ENCODE measurements at places on chromosomes 2 and 18.

GRCh38 chr2:67002618-67003371 lies 394.3 kb upstream of the ETAA1 start:
- no peaks in the 10 kb centered on the region for H3K27me3 ChIP-seq
- no peaks in the 10 kb centered on the region for H3K4me1 ChIP-seq
- H3K27ac ChIP-seq: no peak overlapping the region
- no peak for DNase-seq
- no peaks in the 10 kb centered on the region for H3K36me3 ChIP-seq

GRCh38 chr18:5195656-5196055 lies 1.4 kb downstream of the AKAIN1 start:
- H3K4me1 ChIP-seq: no peaks in the 10 kb centered on the region
- no peaks in the 10 kb centered on the region for H3K36me3 ChIP-seq
- no peak overlapping the region for H3K27ac ChIP-seq
- H3K4me3 ChIP-seq: no peak overlapping the region

DNA sequence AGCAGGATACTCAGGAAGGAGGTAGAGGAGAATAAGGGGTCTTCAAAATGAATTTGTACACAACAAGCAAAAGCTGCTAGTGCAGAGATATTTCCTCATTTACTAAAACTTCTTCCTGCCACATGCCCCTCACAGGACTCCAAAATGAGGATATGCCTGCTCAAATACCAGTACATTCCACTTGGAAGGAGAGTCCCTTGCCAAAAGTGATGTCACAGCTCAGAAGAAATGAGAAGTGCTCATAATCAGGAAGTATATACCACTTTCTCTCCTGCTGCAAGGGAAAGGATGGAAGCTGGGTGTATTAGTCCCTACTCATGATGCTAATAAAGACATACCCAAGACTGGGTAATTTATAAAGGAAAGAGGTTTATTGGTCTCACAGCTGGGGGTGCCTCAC lies 87.7 kb upstream of the FSHR start:
- DNase-seq: no peak
- no peak overlapping the region for H3K27ac ChIP-seq
- H3K27me3 ChIP-seq: no peaks in the 10 kb centered on the region
- H3K4me1 ChIP-seq: no peaks in the 10 kb centered on the region

DNA sequence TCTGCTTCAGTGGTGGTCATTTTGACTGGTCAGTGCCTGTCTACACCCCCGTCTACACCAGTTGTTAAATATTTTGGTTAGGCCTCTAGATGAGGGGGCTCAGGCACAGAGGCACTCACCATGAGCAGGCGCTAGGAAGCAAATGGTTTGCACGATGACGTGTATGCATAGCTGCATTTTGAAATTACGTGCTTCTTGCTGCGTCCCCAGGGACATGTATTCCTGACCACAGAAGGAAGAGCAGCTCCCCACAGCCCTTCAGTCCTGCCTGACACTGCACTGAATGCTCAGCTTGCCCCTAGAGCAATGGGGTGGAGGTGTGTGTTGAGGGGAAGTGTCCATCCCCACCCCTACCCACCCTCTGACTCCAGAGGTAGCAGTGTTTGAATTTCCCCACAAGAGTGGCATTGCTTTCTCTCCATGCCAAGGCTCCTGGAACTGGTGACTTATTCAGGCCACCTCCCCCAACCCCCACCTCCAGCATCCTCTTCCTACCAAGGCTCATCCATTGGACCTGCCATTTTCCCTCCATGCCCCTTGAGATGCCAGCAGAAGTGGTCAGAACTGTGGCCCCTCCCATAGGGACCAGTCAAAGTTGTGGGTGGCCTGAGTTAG lies 11.4 kb upstream of the ZAP70 start:
- H3K27ac ChIP-seq: no peak overlapping the region
- H3K36me3 ChIP-seq: peaks cover 11% of the 10 kb centered on the region
- DNase-seq: no peak

DNA sequence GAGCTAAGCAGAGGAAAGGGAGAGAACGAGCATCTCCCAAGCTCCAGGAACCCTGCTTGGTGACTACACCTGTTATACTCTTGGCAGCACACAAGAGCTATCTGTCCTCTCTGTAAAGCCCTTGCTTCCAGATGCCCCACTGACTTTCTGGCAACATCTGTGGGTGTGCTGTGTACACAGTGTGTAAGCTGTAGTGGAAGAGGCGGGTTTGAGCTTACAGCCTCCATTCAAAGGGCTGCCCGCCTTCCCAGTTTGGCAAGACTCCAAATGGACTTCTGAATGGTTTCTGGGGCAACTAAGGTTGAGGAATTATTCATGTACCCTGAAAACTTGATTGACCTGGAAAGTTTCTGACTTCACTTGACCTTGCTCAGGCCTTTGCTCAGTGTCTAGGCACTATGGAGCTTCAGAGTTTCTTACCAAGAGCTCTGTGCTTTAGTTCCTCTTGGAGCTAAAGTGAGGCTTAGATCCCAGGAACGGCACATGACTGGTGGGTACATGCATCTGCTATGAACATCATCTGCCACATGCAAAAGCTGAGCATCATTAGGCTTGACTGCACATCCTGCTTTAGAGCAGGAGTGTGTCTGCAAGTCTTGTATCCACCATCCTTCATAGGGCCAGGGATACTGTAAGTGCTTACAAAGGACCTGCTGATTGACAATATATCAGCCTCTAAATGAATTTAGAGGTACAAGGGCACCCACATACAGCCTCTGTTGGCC lies 290.9 kb upstream of the SIX2 start:
- no peak overlapping the region for H3K27ac ChIP-seq
- H3K36me3 ChIP-seq: no peaks in the 10 kb centered on the region
- H3K27me3 ChIP-seq: no peaks in the 10 kb centered on the region
- no peak for DNase-seq
- peaks cover 8% of the 10 kb centered on the region for H3K4me1 ChIP-seq

DNA sequence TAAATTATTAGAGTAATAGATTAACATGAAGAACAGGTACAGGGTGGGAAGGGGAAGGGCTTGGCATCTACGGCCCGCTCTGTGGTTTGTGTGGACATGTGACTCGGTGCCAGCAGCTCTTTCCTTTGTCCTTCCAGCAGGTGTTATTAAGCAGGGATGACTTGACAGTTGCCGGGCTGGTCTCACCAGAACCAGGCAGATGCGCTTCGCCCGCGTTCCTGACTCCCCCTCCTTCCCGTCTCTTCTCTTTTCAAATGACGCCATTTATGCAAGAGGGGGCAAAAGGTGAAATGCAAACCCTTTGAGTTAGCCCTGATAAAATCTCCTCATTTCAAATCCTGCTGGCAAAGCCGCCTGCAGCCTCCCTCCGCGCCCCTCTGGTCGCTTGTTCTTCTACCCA lies 38.9 kb upstream of the MGAT4A start:
- H3K36me3 ChIP-seq: no peaks in the 10 kb centered on the region
- no peak overlapping the region for H3K27ac ChIP-seq
- H3K4me3 ChIP-seq: no peak overlapping the region
- peaks cover 14% of the 10 kb centered on the region for H3K4me1 ChIP-seq
- H3K27me3 ChIP-seq: no peaks in the 10 kb centered on the region
- DNase-seq: no peak

- no peak overlapping the region for H3K4me3 ChIP-seq
- H3K36me3 ChIP-seq: no peaks in the 10 kb centered on the region
- no peaks in the 10 kb centered on the region for H3K27me3 ChIP-seq
- H3K4me1 ChIP-seq: peaks cover 50% of the 10 kb centered on the region
Observed at GRCh38 chr2:43519643-43520221, 76.1 kb downstream of the THADA start.

- no peak for DNase-seq
- H3K4me1 ChIP-seq: no peaks in the 10 kb centered on the region
- H3K4me3 ChIP-seq: no peak overlapping the region
- no peak overlapping the region for H3K27ac ChIP-seq
Observed at GRCh38 chr2:159635006-159635789, 18.9 kb upstream of the BAZ2B start.

- H3K4me1 ChIP-seq: peaks cover 11% of the 10 kb centered on the region
- no peaks in the 10 kb centered on the region for H3K36me3 ChIP-seq
- no peak overlapping the region for H3K4me3 ChIP-seq
- H3K27me3 ChIP-seq: no peaks in the 10 kb centered on the region
- no peak for DNase-seq
Observed at GRCh38 chr2:119435081-119435952, 3.7 kb downstream of the TMEM37 start.

- DNase-seq: no peak
- no peaks in the 10 kb centered on the region for H3K36me3 ChIP-seq
- H3K4me3 ChIP-seq: no peak overlapping the region
- no peaks in the 10 kb centered on the region for H3K4me1 ChIP-seq
- no peaks in the 10 kb centered on the region for H3K27me3 ChIP-seq
- no peak overlapping the region for H3K27ac ChIP-seq
Observed at GRCh38 chr2:96970248-96970875, 16.0 kb downstream of the FAM178B start.

GRCh38 chr2:176142281-176142680 lies 9.1 kb upstream of the HOXD4 start:
- peaks cover 12% of the 10 kb centered on the region for H3K27me3 ChIP-seq
- no peak for DNase-seq
- no peaks in the 10 kb centered on the region for H3K36me3 ChIP-seq
- H3K4me1 ChIP-seq: no peaks in the 10 kb centered on the region
- no peak overlapping the region for H3K4me3 ChIP-seq

DNA sequence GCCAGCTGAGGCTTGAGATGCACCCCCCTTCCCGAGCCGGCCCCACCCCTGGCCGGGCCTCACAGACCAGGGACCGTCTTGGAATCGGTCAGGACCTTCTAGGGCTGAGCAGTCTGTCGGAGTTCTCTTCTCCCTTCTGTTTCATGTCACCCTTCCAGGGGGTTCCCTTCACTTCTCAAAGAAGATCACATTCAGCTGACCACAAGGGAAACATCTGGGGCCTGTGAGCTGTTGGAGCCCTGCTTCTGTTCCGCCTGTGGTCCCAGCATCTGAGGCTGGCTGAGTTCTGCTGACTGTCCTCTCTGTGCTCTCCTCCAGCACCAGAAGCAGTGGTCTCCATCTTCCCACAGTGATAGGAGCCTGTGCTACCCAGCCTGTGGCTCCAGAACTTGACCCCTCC lies 106.5 kb downstream of the SEPTIN10 start:
- H3K27ac ChIP-seq: no peak overlapping the region
- H3K4me3 ChIP-seq: no peak overlapping the region
- no peak for DNase-seq
- no peaks in the 10 kb centered on the region for H3K27me3 ChIP-seq
- H3K36me3 ChIP-seq: peaks cover 22% of the 10 kb centered on the region
- H3K4me1 ChIP-seq: peaks cover 7% of the 10 kb centered on the region

DNA sequence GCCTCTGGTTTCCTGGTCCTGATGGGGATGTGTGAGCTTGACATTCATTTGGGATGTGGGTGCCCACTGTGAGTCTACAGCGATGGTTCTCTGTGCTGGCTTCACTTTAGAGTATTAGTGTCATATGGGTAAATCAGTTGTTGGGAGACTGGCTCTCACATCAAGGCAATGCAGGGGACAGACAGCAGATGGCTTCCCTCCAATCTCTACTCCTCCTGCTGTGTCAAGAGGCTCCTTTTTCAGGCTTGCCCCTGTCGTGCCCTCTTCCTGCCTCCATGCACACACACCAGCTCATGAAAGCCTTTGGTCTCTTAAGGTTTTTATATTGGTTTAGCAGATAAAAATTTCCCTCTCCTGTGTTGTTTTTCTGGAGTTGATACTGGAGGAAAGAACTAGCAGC lies 315.6 kb downstream of the RDH14 start:
- no peak overlapping the region for H3K4me3 ChIP-seq
- H3K4me1 ChIP-seq: no peaks in the 10 kb centered on the region
- no peaks in the 10 kb centered on the region for H3K27me3 ChIP-seq
- no peaks in the 10 kb centered on the region for H3K36me3 ChIP-seq
- H3K27ac ChIP-seq: no peak overlapping the region

DNA sequence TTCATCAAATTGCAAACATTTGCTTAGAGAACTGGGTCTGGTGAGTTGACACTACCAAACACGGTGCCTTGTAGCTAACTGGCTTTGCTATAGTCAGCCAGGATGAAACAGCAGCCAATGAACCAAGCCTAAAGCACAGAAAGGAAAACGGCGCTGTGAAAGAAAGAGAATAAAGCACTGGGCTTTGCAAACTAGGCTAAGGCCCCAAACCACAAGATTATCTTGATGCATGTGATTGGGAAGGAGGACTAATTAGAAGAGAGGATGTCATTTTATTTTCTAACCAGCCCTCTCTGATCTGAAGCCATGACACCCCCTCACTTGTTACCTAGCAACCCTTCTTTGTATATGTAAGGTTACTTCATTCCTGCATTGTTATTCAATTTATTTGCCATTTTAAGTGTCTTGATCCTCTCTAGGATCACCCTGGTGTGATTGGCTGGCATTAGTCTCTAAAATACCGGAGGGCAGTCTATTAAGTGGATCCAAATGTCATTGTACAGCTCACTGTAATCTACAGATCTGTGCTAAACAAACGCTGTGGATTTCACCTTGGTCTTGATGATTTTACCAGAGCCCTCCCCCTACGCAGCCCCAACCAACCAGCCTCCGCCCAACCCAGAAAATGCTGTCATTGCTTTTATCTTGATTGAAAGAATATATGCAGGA lies 395.4 kb upstream of the ACVR2A start:
- H3K4me1 ChIP-seq: no peaks in the 10 kb centered on the region
- no peaks in the 10 kb centered on the region for H3K36me3 ChIP-seq
- no peak overlapping the region for H3K4me3 ChIP-seq

GRCh38 chr2:26401739-26402541 lies at the start of gene DRC1:
TSS of gene DRC1 (plus strand) at chr2:26401920. CDS start at chr2:26401990, 70 bp downstream.
- H3K27ac ChIP-seq: no peak within 1 kb of the TSS
- peaks cover 7% of the 10 kb centered on the region for H3K4me1 ChIP-seq
- peak within 1 kb of the TSS; percentile 19 for H3K4me3 ChIP-seq
- DNase-seq: no peak
- no peaks in the 10 kb centered on the region for H3K36me3 ChIP-seq

DNA sequence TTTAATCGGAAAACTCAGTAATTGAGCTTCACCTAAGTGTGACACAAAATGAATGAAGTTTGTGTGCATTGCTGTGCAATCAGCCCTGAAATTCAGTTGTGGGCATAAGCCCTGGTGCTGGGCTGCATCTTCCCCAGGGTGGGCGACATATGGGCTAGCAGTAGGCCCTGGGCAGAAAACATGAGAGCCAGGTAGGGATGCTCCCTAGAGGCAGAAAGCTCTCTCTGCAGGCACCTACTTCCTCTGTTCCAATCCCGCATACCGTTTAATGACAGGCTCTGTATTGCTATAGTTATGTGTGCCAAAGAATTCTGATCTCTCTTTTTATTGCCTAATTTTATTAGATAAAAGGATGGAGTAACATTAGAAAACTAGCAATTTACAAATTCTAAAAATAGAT lies 456.7 kb downstream of the NRXN1 start:
- no peaks in the 10 kb centered on the region for H3K4me1 ChIP-seq
- H3K27ac ChIP-seq: no peak overlapping the region
- no peaks in the 10 kb centered on the region for H3K27me3 ChIP-seq
- H3K4me3 ChIP-seq: no peak overlapping the region

DNA sequence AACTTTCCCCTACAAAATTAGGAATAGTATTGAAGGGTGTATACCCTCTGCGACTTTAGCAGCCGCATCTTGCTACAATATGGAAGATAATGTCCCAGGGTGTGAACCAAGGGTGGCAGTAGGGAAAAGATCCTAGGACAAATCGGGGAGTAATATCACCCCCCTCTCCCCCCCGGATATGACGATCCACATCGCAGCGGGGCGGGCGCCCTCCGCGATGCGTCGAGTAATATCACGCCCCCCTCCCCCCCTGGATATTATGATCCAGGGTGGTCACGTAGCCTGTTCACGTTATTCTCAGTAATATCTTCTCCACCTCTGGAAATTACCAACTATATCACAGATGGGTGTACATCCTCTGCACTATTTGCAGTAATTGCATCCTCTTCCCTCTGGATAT lies 82.9 kb downstream of the DAPL1 start:
- H3K4me3 ChIP-seq: no peak overlapping the region
- H3K4me1 ChIP-seq: no peaks in the 10 kb centered on the region
- H3K36me3 ChIP-seq: no peaks in the 10 kb centered on the region
- no peak for DNase-seq
- H3K27ac ChIP-seq: no peak overlapping the region
- no peaks in the 10 kb centered on the region for H3K27me3 ChIP-seq
